Stimulated activated CD4-positive, alpha-beta T cell treated with anti-CD3 and anti-CD28 coated beads, Interleukin-15, amount 100 ng/mL, for 1 hour (primary cell): ENCODE measurements at places on chromosomes 13 and 19.

DNA sequence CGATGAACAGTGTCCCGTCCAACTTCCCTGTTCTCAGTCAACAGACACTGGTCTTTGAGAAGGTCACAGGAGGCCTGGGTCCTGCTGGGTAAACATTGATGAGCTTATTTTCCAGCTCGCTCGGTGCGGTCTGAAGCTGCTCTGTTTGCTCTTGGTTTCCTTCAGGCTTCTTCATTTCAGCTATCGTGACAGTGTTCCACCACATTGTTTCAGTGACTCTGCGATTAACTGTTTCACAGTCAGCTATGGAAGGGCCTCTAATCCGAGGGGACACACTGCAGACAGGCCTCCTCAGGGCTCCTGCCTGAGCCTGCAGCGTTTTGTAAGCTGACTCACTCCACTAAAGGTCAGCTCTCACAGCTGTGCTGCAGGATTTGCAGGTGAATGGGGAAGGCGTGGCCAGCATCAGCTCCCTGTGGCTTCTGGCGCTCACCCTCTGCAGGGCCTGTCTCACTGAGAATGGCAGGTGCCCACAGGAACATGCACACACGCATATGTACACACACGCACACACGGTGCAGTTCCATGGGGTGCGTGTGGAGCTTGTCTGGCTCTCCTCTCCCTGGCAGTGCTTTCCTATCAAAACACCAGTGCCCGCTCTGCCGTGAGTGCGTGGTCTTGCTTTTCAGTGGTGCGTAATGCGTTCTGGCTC, 62.9 kb upstream of the MCF2L start:
- no peak for DNase-seq

- peak; percentile 13 for DNase-seq
These were observed 350.9 kb downstream of the FOXO1 start for GRCh38 chr13:40315416-40316064.

GRCh38 chr19:20167020-20167644, at the start of gene ZNF486:
Gene ZNF486, plus strand, starts transcription at chr19:20167214. Its CDS starts 117 bp downstream, at chr19:20167331.
- DNase-seq, result peak; percentile 79

GRCh38 chr13:34941436-34941834, 635 bp upstream of the NBEA start:
- no peak for DNase-seq

- DNase-seq, result no peak
These were observed 327.8 kb downstream of the SUCLA2 start for GRCh38 chr13:47673009-47673850.

DNA sequence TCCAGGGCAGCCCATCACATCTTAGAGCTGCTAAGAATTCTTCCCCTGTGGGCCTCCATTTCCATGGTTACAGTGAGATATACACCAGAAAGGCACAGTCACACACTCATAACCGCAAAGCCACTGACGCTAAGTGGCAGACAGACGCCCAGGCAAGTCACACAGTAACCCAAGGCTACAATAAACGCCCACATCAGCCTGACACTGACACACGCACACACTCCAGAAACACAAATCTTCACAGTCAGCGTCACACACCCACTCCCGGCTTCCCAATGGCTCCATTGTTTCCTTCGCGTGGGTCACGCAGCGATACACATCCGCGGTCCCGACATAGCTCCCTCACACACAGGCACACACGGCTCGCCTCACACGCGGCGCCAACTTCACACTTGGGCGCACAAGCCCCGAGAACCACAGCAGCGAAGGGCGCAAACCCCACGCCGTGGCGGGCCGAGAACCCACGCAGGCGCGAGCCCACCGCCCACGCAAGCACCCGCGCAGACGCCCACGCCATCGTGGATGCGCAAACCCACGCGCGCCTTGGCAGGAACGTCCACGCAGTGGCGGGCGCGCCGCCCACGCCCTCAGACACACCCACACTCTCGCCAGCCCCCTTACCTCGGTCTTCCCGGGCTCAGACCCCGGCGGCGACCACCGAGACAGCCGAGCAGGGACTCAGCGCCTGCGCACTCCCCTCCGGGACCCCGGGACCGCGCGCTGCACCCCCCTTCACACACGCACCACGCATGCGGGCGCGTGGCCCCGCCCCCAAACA, at the start of gene ZNF667:
Gene ZNF667, minus strand, starts transcription at position 695 of the 778 bp plus-strand sequence. CDS start 14,975 bp downstream, outside the sequence.
- DNase-seq, result no peak

- DNase-seq, result no peak
These were observed 99.0 kb downstream of the TM9SF2 start for GRCh38 chr13:99600318-99600717.

GRCh38 chr13:26183416-26183815, 38.7 kb downstream of the RNF6 start:
- no peak for DNase-seq
